ENCODE measurements at places on chromosomes 7 and 10. TPM values are rescaled to one million over a fixed set of nuclear protein-coding genes. Genes with fewer than 3 reads are reported as not detected.

The SPAG6 gene
- not detected for total RNA-seq

The GARIN1A gene
- 0.05 TPM for total RNA-seq

The PNLIP gene
- total RNA-seq = not detected

The STEAP4 gene
- total RNA-seq = not detected

The WDR11 gene
- 33.6 TPM for total RNA-seq

The ODAD2 gene
- total RNA-seq = 5.6 TPM

The PPP1R3C gene
- 3.1 TPM for total RNA-seq

The OR6B1 gene
- total RNA-seq = not detected

The UTF1 gene
- total RNA-seq = not detected

The SYT15B gene
- not detected for total RNA-seq

The SCART1 gene
- 1.3 TPM for total RNA-seq

The SFTPA1 gene
- total RNA-seq = not detected

The GRM3 gene
- not detected for total RNA-seq

The TMEM130 gene
- not detected for total RNA-seq

The BAMBI gene
- total RNA-seq = 5.2 TPM

The CAPZA2 gene
- total RNA-seq = 103 TPM

The NCF1 gene
- total RNA-seq = not detected

The LRGUK gene
- total RNA-seq = not detected

The FAM53B gene
- 17.6 TPM for total RNA-seq

The CPN1 gene
- not detected for total RNA-seq

The MPP7 gene
- 0.27 TPM for total RNA-seq

The RHOBTB1 gene
- total RNA-seq = 5.9 TPM

The PLPP4 gene
- 27.6 TPM for total RNA-seq

The CTBP2 gene
- total RNA-seq = 72.9 TPM
